ENCODE measurements at places on chromosomes 2 and 18.
A peak's percentile ranks its signal among the peaks of the same experiment; 100 is the strongest.

GRCh38 chr2:218448934-218449333 is 30.0 kb downstream of the VIL1 start:
- peak; percentile 5 for DNase-seq

GRCh38 chr18:1599196-1599595 is 694.5 kb downstream of the ADCYAP1 start:
- DNase-seq: no peak

DNA sequence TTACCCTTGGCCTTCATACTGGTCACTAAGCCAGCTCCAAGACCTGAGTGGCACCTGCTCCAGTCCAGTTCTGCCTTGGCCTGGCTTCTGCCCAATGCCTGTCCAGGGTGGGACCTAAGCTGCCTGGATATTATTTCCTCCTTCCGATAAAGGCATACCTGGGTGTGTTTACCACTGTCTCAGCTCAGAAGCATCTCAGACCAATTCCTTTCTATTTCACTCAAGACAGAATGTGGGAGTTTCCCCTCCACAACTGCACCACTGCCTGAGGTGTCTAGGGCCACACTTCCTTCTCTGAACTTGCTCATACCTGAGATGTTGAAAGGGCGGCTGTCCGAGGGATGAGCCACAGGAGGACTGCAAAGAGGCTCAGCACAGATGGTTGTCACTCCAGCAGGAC is 18.4 kb upstream of the CAB39 start:
- DNase-seq: no peak

DNA sequence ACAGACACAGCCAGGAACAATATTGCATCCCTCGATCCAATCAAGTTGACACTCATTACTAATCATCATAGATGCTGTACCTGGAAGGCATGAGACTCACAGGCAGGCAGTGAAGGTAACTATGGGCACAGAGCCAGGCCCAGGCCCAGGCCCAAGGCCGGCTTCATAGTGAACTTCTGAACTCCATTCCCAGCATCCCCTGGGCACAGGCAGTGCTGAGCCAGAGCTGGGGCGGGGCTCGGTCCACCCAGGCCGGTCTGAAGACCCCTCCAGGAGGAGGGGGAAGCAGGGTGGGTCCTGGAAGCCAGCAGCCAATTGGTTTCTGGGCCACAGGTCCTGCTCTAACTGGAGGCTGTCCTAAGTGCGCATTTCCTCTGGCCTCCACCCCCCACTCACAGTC is 37.6 kb downstream of the MLPH start:
- DNase-seq: no peak

DNA sequence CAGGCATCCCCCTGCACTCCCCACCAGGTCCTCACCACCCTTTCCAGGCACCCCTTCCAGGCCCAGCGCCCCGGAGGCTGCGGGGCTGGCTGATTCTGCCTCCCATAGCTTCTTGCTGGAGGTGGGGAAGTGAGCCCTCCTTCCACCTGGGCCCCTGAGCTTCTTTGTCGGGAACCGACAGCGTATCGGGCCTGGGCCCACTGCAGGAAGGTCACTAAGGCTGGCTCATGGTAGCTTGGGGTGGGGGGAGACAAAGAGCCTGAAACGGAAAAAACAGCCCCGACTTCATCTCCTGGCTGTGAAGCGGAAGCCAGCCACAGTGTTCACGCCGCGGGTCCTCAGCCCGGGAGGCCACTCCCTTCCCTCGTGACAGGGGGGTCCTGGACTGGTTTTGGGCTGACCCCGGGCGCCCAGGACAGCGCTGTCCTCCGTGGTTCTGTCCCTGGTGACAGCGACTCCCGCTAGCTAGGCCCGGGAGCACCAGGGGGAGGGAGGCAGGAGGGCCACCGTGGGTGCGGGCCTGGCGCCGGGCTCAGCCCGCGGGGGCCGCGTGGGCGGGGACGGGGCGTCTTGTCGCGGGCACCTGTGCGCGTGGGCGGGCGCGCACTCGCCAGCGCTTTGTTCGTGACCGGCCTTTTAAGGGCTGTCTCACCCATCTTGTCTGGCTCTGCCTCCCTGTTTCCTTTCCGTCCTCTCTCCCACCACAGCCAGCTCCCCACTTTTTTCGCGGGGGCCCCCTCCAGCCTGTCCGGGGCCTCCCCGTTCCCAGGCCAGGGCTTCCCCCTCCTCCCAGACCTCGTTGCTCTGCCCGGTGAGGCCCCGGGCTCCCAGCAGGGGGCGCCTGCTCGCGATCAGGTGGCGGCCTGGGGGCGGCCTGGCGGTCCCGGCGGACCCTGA is 64.9 kb downstream of the DNMT3A start:
- DNase-seq: no peak

GRCh38 chr18:10234912-10235660 is 219.3 kb upstream of the APCDD1 start:
- DNase-seq: peak; percentile 92
